ENCODE measurements at places on chromosomes 3 and 15. TPM values are rescaled to one million over a fixed set of nuclear protein-coding genes. Genes with fewer than 3 reads are reported as not detected.

DNA sequence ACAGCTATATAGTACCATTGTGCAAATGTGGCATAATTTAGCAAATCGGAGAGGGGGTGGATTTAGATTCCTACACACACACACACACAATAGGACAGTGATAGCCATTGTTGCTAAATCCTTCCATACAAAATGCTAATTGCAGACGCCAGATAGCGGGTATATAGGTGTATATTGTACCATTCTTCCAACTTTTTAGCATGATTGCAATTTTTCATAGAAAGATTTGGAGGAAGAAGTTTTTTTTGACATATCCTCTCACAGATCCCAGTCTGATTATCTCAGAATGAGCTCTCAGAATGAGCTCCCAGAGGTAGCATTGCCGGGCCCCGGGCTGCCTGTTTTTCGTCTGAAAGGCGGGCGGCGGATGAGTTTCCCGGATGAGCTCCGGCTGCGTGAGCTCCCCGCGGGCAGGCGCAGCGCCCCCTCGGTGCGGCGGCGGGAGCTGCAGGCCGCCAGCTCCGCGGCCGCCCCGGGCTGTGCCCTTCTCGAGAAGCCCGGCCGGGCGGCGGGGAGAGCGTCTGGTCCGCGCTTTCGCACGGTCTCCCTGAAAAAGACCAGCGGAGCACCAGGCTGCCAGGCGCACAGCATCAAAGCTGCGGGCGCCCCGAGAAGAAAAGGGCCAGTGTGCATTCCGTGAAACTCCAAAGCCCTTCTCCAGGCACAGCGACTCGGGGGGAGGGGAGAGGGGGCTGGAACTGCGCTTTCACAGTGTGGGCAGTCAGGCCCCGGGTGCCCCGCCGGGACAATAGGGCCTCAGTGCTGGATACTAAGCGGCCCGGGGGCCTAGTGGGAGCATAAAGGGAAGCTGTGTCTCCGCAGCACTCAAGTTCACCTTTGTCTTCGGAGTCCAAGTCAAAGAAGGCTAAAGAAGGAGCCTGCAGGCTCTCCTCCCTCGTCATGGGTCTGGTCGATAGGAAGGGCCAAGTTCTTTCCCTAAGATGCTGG, 12.0 kb upstream of the SHC4 start:
- DNase-seq, result peak; percentile 78

GRCh38 chr3:122097141-122097540, 42.0 kb downstream of the CD86 start:
- DNase-seq, result no peak

- DNase-seq, result peak; percentile 77
These were observed at the start of gene SPINT1 for GRCh38 chr15:40843885-40844695. SPINT1 (plus strand) TSS chr15:40844048; CDS start chr15:40844555, 507 bp downstream.

HIGD2B gene
- not detected for total RNA-seq

GOLGA8Q gene
- total RNA-seq, result 2.3 TPM

Measured in ureter (tissue), 1 donor.